HCT116 (cell line): ENCODE measurements at places on chromosomes 2 and 18.

GRCh38 chr2:9392898-9393765, 30.2 kb downstream of the ITGB1BP1 start:
- DNase-seq: no peak

GRCh38 chr18:79400091-79400590, 4.4 kb downstream of the NFATC1 start:
- no peak for DNase-seq

- no peak for DNase-seq
Measured at GRCh38 chr2:218783688-218784087, 1.7 kb downstream of the CYP27A1 start.

GRCh38 chr2:234257859-234258561, 207.5 kb downstream of the SPP2 start:
- DNase-seq: peak; percentile 92

DNA sequence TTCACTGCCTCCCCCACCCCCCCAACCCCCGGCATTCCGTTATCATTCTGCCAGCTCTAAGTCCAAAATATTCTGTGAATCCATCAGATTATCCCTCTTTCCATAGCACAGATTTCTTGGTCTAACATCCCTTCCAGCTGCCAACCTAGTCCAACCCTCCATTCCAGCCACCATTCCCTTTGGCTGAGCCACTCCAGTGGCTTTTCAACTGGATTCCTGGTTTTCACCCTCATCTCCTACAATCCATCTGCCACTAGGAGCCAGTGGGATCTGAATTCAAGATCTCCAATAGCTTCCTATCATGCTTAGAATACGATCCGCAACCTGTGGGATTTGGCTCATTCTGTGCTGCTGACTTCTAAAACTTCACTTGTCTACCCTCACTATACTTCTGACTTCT, 1.2 kb downstream of the DAW1 start:
- DNase-seq: no peak

- no peak for DNase-seq
Measured at GRCh38 chr18:26809346-26809745, 56.2 kb downstream of the AQP4 start.

DNA sequence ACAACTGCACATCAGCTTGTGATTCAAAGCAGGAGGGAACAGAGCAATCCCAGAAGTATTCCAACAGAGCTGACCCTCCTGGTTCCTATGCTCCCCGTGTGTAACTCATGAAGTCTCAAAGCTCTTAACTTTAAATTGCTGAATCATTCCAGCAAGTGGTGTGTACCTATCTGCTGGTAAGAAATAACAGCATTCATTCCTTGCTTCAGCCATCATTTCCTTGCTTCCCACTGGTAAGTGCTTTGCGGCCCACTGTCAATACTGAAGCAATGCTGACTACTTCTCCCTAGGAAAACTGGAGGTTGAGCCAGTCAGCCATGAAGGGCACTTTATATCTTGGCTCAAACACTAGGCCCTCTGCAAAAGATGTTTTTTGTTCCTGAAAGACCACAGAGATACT, 222.4 kb downstream of the EXOC6B start:
- no peak for DNase-seq

DNA sequence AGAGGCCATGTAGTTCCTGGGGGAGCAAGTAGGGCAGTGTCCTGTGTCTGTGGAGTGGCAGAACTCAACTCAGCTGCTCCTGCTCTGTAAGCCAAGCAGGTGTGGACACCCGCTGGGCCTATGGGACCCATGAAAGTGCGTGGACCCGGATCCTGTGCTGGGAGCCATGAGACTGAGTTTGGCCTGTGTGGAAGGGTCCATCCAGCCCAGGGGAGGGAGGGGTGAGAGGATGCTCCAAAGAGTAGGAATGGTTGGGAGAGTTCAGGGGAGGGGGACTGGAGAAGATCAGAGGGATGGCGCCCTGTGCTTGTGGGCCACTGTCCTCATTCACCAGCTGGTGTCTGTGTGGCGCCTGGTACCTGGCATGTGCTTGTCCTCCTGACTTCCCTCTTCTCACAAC, 226.4 kb upstream of the HS6ST1 start:
- DNase-seq: no peak

- DNase-seq: no peak
Measured at GRCh38 chr2:112004253-112004645, 50.8 kb upstream of the TMEM87B start.
